ENCODE measurements at places on chromosomes 4 and X. TPM values are rescaled to one million over a fixed set of nuclear protein-coding genes. Genes with fewer than 3 reads are reported as not detected.
A peak's percentile ranks its signal among the peaks of the same experiment; 100 is the strongest.

GRCh38 chrX:105098201-105098600, 122.3 kb downstream of the TEX13A start:
- H3K27me3 ChIP-seq, result no peaks in the 10 kb centered on the region
- H3K4me1 ChIP-seq, result no peaks in the 10 kb centered on the region
- DNase-seq, result no peak
- no peak overlapping the region for H3K4me3 ChIP-seq
- no peak overlapping the region for H3K27ac ChIP-seq
- no peaks in the 10 kb centered on the region for H3K36me3 ChIP-seq

GRCh38 chr4:124631760-124632159, 80.8 kb downstream of the ANKRD50 start:
- H3K36me3 ChIP-seq, result no peaks in the 10 kb centered on the region
- H3K4me3 ChIP-seq, result no peak overlapping the region
- no peak for DNase-seq
- no peaks in the 10 kb centered on the region for H3K27me3 ChIP-seq
- no peaks in the 10 kb centered on the region for H3K4me1 ChIP-seq

DNA sequence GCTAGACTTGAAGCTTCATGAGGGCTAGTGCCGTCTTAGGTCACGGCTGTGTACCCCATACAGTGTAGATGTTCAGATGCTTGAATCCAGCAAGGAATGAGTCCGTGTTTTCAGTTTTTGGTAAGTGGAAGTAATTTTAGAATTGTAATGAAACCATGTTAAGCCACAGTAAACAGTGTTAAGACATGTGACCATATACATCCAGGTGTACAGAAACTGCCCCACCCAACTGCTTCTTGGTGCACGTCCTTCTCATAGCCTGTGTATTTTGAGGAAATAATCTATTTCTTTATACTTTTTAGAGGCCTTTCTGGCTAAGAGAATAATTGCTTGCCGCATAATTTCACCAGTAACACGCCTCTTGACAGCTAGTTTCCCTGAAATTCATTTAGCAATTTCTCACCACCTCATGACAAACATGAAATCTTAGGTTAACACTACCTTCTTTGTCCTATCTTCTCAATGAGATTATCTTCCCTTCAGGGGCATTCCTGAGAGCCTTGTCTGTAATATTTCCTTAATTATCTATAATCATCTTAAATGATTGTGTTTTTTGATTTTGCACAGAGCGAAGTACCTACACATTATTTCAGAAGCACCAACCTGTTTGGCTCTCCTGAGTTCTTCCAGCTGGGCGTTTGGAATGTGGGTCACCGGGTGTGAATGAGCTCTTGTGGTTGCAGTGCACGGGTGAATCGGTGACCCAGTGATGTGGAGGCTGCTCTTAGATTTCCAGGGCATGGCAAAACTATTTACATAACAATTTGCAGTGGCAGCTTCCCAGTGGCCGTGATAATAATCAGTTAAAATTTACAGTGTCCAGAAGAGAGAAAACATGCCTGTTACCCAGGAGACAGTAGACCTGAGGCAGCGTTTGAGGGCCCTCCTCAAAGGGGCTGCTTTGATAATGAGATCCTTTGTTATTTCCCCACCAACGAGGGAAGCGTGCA, 50.2 kb upstream of the TADA2B start:
- H3K36me3 ChIP-seq, result peaks cover 33% of the 10 kb centered on the region
- H3K27ac ChIP-seq, result no peak overlapping the region
- H3K4me3 ChIP-seq, result no peak overlapping the region
- H3K27me3 ChIP-seq, result no peaks in the 10 kb centered on the region
- DNase-seq, result peak; percentile 53

- H3K27ac ChIP-seq, result no peak overlapping the region
- peaks cover 96% of the 10 kb centered on the region for H3K36me3 ChIP-seq
- no peaks in the 10 kb centered on the region for H3K4me1 ChIP-seq
- no peaks in the 10 kb centered on the region for H3K27me3 ChIP-seq
Measured at GRCh38 chr4:7004331-7004730, 38.8 kb upstream of the TADA2B start.

DNA sequence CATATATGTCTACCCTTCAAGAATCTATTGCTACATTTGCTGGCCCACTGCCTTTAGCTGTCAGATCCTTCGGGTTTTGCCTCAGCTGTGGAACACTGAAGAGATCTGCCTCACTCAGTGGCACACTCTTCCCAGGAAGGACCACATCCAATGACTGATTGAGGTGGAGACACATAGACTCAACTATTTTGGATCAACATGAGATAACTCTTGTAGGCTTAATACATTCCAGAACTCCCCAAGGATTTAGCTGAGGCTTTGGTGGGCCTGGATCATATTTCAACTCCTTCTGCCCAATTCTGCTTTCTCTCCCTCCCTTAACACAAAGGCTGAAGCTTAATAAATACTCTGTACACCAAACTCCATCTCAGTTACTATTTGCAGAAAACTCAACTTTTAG, 100.5 kb downstream of the CORIN start:
- H3K36me3 ChIP-seq, result no peaks in the 10 kb centered on the region
- H3K27me3 ChIP-seq, result no peaks in the 10 kb centered on the region
- no peak overlapping the region for H3K27ac ChIP-seq

- no peak overlapping the region for H3K27ac ChIP-seq
- H3K36me3 ChIP-seq, result no peaks in the 10 kb centered on the region
- H3K4me3 ChIP-seq, result no peak overlapping the region
- DNase-seq, result no peak
Measured at GRCh38 chrX:24877854-24878650, 137.7 kb downstream of the ARX start.

DNA sequence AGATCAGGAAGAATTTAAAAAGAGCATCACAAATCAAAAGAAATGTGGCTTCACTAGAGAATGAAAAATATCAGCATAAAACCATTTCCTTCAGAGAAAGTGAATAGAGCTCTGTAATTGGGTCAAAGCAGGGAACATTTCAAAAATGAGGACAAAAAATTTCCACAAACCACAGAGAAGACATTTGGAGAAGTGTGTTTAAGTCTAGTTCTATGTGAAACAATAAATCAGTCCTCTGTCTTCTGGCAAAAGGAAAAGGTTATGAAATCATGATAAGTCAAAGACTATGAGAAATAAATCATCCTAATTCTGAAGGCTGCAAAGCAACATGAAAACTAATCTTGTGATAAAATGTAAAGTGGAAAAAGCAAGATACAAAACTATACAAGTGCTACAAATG, 27.9 kb downstream of the SMPX start:
- no peak for DNase-seq
- H3K36me3 ChIP-seq, result no peaks in the 10 kb centered on the region
- no peak overlapping the region for H3K27ac ChIP-seq

The DACH2 gene
- not detected for total RNA-seq

The NEUROG2 gene
- not detected for total RNA-seq
